ENCODE measurements at places on chromosomes 5 and 9. TPM values are rescaled to one million over a fixed set of nuclear protein-coding genes. Genes with fewer than 3 reads are reported as not detected.

IPPK gene
- 9.8 TPM for total RNA-seq

KCNV2 gene
- total RNA-seq: not detected

INSL4 gene
- not detected for total RNA-seq

CCDC180 gene
- total RNA-seq: 4.0 TPM

ZDHHC11B gene
- total RNA-seq: 0.07 TPM

ZNF484 gene
- 14.0 TPM for total RNA-seq

SPATA31D1 gene
- total RNA-seq: not detected

N4BP3 gene
- total RNA-seq: 17.4 TPM

NUTM2F gene
- total RNA-seq: not detected

CDH9 gene
- total RNA-seq: not detected

EDIL3 gene
- not detected for total RNA-seq
